GM10248 (cell line): ENCODE measurements at places on chromosomes 13 and 19.

DNA sequence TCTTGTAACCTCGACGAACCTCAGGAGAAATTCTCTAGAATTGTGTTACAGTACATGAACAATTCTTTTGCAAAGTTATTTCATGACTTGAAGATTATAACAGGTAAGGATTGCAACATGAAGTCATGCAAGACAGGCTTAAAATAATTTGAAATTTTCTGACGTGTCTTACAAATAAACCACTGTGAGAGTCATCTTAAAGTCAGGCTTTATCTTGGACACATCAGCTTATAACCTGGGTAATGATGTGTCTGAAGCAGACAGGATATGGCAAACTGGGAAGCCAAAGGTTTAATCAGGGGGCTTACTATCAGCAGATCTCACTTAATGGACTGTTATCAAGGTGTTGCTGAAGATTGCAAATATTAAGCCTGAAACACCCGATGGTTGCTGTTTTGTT is 407.8 kb downstream of the KLF5 start:
- no peak for DNase-seq

- no peak for DNase-seq
These were observed 2.2 kb downstream of the FRY start for GRCh38 chr13:32033744-32034143.

DNA sequence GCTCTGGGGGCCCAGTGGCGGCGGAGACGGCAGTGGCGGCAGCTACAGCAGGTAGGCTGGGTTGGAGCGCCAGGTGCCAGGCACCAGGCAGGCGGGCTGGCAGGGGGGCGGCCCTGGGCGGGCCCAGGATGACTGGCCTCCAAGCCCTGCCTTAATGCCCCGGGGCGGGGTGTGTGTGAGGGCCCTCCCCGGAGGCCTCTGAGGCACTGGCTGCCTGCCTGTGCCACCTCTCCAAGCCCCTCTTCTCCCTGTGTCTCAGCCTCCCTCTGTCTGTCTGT is at the start of gene KLK11:
KLK11 (minus strand) TSS at position 63 of the 278 bp plus-strand sequence. CDS start 985 bp downstream, outside the sequence.
- no peak for DNase-seq

DNA sequence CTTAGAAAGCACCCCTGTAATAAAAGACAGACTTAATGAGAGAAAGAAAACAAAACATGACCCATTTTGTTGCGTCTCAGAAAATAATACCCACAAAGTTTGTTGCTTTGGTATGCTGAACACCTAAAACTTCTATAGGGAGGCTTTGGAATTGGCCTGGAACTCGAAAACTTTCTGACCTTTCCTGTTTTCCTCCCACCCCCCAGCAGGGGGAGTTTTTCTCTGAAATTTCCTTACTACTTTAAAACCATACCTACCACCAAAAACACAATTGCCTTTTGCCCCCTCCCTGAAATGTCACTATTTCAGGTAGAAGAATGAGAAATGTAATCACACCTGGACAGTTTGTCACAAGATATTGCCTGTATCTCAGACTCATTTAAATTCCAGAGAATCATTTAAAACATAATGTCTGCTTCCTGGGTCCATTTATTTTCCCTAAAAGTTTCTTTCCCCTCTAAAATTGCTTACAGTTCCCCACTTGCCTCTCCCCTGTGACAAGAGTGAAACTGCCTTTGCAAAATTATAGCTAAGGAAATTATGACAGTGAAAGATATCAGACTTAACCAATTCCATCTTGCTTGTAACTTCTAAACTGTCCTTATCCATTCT is 2700.2 kb downstream of the PCDH9 start:
- peak; percentile 7 for DNase-seq

DNA sequence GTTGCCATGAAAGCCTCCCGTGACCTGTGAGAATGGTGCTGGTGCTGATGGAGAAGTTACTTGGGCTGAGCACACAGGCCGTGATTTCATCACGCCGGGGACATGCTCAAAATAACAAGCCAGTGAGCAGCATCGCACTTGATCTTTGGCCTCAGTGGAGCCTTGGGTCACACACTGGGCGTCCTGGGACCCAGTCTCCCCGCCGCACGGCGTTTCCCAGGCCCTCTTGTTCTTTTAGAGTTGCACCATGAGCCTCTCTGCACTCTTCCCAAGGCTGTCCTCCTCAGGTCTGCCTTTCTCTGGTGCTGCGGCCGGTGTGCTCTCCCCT is 9.5 kb upstream of the NDUFS7 start:
- DNase-seq: no peak

DNA sequence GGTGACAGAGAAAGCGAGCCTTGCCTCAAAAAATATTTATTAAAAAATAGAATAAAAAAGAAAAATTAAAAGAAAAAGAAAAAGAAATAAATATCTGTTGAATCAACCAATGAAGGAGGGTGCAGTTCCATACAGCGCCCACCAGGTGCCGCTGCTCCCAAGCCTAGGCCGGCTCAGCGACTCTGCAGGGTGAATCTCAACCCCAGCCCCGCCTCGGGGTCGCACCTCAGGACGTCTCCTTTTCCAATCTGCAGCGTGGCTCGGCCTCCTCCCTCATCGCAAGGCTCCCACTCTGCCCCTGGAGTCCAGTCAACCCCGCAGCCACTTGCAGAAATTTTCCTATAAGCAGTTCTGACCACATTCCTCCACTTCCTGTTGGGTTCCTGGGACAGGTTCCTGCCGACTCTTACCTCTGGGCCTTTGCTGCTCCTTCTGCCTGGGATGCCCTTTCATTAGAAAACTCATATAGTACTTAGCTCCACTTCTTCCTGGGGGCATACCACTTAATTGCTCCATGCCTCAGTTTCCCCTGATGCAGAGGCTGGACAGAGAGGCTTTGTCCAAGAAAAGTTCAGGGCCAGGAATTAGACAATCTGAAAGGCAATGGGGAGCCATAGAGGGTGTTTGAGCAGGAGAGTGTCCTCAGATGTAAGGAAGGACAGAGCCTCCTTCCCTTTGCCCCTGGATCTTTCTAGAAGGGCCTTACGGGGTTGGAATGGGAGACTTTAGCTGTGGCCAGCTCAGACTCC is 24.3 kb downstream of the NFILZ start:
- DNase-seq: peak; percentile 79

DNA sequence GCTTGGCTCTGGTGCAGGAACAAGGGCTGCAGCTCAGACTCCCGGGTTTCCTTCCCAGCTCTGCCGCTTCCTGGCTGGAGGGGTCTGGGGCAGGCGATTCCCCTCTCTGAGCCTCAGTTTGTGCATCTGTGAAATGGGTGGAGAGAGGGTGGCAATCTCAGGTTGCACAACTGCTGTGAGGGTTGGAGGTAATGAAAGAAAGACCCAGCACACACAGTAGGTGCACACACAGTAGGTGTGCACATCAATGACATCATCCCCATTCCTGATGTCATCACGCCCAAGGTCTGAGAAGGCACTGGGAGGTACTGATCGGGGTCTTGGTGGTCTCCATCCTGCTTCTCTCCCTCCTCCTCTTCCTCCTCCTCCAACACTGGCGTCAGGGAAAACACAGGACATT is 2.7 kb downstream of the LILRB4 start:
- DNase-seq: no peak

DNA sequence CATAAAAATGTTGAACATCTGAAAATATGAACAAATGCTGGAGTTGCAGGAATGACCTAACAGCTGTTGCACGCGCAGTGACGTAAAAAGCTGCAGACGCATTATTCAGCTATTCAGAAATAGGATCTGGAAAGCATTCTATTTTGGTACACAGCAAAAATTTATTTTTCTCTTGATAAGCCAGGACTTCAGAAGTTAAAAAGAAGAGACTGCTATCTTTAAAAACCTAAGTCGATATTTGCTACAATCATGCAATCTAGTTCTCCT is 36.9 kb upstream of the STARD13 start:
- DNase-seq: no peak

- DNase-seq: no peak
These were observed 523.0 kb upstream of the NBEA start for GRCh38 chr13:34419025-34419424.

GRCh38 chr13:20544201-20544923 is 18.7 kb upstream of the CRYL1 start:
- DNase-seq: peak; percentile 28

GRCh38 chr13:60134376-60134775 is 29.4 kb downstream of the DIAPH3 start:
- no peak for DNase-seq

DNA sequence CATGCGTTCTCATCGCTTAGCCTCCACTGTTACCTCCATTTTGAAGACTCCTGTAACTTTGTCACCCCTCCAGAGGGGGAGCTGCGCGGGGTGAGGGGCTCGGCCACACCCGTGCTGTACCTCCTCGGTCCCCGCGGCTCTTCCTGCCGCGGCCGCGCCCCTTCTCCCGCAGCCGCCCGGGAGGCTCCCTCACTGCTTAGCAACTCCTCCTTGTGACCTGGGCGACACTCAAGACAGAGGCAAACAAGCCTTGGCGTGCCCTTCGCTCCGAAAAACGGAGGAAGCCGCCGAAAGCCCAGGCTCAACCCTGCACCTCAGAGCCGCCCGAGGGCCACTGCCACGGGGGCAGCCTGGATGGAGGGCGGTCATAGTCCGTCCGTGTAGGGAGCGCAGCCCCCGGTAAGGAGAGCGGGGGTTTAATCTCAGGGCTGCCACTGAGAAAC is 494.3 kb downstream of the FOXO1 start:
- DNase-seq: no peak

- DNase-seq: no peak
These were observed 306.8 kb downstream of the RFC3 start for GRCh38 chr13:34124666-34125306.

DNA sequence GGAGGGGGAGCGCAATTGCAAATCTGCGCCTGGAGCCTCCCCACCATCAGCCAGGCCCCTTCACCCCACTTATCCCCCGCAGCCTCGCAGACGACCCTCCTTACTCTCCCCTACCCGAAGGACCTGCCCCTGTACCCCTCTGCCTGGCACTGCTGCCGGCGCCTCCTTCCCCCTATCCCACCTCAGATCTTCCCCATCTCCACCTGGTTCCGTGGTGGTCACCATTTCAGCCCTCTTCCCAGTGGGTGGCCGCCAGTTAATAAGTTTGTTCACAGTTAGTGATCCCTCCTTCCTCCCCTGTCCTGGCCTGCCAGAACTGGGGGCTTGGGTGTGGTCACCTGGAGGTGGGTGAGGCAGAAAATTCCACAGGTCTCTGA is 397 bp downstream of the SLC44A2 start:
- DNase-seq: no peak

DNA sequence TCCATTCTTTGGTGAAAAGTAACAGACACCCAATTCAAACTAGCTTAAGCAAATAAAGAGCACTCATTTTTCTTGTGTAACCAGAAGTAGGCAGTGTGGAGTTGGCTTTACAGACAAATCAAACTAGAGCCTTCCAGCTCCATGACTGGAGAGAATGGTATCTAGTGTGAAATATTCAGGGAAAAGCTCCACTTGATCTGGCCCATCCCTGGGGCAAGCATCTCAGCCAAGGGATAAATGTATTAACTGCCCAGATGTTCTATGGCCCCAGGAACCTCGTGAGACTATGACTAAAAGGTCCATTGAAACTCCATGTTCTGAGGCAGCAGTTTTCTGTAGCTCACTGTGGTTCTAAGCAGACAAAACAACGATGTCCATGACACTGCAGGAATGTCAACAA is 49.9 kb downstream of the TBC1D4 start:
- no peak for DNase-seq

DNA sequence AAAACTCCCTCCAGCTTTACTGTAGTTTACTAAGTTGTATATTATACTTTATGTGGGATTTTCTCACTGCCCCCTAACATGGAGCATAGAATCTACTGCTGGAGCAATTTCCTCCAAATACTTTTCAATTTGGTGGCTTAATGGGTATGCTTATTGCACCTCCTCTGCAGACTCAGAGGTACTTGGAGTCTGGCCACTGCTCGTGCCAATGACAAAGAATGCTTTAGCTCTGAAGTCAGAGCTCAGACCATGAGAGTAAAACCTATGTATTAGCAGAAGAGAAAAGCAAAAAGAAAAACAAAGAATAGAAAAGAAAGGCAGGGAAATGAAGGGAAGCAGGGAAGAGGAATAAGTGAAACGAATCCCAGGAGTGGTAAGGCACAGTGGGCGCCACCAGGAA is 71.9 kb downstream of the SUCLA2 start:
- DNase-seq: no peak

GRCh38 chr13:114066956-114067355 is 65.5 kb downstream of the RASA3 start:
- no peak for DNase-seq

GRCh38 chr13:35767256-35767976 is 290.9 kb upstream of the MAB21L1 start:
- DNase-seq: no peak

- no peak for DNase-seq
These were observed 9.7 kb upstream of the DPRX start for GRCh38 chr19:53621885-53622740.

DNA sequence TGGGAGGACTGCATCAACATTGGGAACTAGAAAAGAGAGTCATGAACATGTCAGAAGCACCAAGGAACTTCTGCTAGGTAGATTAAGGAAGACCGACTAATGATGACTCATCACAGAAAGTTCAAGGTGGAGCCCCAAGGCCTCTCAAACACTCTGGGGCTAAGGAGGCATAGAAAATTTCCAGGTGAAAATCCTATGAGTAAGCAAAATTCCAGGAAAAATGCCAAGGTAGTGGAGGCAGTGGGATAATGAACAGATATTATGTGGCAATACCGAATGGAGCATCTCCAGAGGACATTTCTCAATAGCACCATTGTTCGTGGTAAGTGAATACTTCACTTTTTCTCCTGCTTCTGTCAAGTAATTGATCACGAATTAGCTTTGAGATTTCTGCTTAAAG is 336.5 kb downstream of the MZT1 start:
- DNase-seq: no peak

- DNase-seq: no peak
These were observed 40.3 kb upstream of the SGCG start for GRCh38 chr13:23140492-23140891.

- DNase-seq: no peak
These were observed 21.4 kb downstream of the ESD start for GRCh38 chr13:46775385-46776107.

DNA sequence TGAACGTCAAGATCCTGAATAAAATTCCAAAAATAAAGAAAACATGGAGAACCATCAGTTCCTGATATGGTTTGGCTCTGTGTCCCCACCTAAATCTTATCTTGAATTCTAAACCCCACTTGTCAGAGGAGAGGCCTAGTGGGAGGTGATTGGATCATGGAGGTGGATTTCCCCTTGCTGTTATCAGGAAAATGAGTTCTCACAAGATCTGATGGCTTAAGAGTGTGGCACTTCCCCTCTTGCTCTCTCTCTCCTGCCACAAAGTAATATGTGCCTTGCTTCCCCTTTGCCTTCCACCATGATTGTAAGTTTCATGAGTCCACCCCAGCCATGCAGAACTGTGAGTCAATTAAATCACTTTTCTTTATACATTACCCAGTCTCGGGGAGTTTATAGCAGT is 827.4 kb downstream of the GPC5 start:
- DNase-seq: no peak

- DNase-seq: no peak
These were observed 20.1 kb downstream of the RYR1 start for GRCh38 chr19:38453596-38453995.

- DNase-seq: no peak
These were observed 180.8 kb upstream of the RFC3 start for GRCh38 chr13:33636955-33637670.

- DNase-seq: peak; percentile 64
These were observed 2.3 kb upstream of the STRN4 start for GRCh38 chr19:46748325-46749109.

GRCh38 chr19:38662537-38663155 is 15.2 kb downstream of the ACTN4 start:
- no peak for DNase-seq
